ENCODE measurements at places on chromosomes 7 and 10.

- no peak for DNase-seq
Measured at GRCh38 chr10:66472156-66472555, 453.7 kb upstream of the LRRTM3 start.

DNA sequence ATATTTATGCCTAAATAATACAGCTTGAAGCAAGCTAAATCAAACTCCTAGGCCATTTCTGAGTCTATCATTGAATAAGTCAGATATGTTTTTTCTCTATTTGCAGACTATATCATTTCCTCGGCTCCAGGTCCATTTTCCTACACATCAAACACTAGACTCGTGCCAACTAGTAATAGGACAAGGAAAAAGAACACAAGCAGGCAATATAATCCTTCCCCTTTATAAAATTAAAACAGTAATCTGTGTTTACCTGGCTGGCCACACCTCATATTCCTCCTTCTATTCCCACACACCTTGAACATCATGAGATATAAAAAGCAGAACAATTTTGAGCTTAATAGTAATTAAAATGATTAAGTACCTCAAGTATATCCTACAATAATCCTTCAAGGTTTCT is 325.7 kb downstream of the TFEC start:
- DNase-seq: no peak

DNA sequence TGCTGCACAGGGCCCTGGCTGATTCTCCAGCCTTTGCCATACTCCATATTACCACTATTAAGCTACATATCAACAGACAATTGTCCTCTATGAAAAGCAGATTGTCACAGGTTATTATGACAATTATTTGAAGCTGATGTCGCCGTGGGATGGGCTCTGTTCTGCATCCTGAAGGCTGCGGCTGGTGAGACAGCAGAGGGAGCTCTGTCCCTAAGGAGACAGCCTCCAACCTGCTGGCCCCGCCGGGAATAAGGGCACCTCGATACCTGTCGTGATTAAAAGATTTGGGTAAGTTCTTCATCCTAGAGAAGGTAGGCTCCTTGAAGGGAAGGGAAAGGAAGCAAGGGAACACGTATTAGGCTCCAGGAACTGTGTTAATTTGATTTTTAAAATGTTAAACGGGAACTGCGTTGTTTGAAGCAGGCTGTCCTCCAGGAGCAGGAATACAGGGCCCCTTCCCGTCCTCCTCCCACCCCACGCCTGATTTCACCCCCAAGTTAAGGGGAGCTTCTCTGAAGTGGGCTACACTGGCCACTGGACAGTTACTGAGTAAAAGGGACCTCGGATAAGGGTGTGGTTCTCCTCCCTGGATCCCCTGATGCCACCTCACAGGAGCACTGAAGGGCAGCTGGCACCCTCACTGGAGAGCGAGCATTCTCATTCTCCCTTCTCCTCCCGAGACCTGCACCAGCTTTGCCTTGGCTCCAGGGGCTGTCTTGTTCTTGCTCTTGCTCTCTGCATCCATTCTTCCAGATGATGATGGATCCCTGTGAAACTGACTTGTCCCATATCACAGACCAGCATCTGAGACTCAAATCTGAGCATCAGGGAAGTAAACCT is 11.8 kb upstream of the TIAL1 start:
- peak; percentile 15 for DNase-seq

DNA sequence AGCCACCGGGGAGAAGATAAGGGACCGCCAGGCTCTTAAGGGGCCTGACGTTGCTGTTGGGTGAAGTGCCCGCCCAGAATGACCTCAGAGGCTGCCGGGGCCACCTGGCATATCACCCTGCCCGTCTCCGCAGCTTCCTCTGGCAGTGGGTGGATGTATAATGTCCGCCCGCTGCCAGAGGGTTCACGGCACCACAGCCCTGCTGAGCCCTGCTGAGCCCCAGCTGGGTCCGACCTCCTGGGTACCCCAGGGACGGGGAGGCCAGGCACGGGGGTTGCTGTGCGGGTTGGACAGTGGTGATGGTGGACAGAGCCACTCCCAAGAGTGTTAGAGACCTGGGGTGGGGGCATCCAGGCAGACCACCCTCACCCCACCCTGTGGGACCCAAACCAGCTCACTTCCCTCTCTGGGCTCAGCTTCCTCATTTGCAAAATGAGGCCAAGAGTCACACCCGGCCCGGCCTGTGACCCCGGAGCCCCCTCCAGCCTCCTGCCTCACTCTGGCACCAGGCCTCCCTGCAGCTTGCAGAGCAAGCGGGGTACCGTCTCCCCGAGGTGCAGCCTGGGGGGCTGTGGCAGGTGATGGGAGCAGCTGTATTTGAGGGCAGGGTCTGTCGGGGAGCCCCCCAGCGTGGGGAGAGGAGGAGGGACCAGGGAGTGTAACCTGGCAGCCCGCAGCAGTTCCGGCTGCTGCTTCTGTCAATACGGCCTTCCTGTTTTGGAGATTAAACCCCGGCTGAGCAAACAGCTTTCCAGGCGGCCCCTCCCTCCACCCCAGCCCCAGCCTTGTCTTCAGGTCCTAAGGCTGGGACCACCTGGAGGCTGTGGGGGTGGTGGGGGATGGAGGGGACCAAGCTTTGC is 8.4 kb upstream of the LFNG start:
- DNase-seq: peak; percentile 63

GRCh38 chr7:43721193-43721806 is 8.0 kb downstream of the COA1 start:
- DNase-seq: no peak

DNA sequence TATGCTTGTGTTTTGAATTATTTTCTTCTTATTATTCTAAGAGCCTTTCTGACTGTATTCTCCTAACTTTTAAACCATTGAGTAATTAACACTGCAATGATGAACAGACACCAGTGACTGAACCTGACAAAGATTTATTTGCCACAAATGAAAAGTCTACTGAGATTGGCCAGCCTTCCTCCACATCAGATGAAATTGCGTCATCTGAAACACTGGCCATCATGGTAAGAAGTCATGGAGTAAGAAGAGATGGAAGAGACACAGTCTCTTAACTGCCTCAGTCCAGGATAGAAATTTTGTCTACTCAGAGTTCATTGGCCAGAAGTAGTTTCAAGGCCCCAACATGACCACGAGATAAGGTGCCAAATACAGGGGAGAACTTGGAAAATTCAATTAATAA is 357.8 kb downstream of the BMPER start:
- DNase-seq: no peak

- no peak for DNase-seq
Measured at GRCh38 chr10:4315551-4315950, 510.5 kb upstream of the AKR1E2 start.

- no peak for DNase-seq
Measured at GRCh38 chr7:135490783-135491182, 19.1 kb downstream of the CNOT4 start.

- DNase-seq: peak; percentile 4
Measured at GRCh38 chr10:59997827-59998525, 91.6 kb upstream of the CCDC6 start.

DNA sequence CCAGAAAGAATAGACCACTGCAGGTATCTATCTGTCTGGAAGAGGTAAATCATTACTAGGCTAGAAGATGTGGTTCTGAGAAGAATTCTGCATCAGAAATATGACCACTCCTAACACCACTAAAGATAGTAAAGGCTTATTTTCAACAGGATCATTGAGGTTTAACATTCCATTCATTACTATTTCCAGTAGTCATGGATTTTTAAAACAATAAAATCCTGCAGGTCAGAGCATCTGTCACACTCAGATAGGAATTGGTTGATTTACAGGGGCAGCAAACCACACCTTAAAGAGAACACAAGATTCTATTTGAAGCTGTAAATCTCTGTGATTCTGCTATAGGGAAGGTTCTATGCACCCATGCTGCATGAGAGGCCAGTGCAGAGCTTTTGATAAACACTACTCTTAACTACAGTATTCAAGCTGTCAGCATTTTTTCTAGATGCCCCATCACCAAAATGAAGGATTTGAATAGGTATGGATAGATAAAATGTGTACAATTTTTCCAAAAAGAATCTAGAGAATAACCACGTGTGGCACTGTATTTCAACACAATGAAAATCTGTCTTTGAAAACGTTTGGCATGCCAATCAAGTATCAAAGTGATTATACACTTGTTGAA is 14.6 kb downstream of the LRRC17 start:
- no peak for DNase-seq

GRCh38 chr7:44678471-44679179 is 70.0 kb upstream of the ZMIZ2 start:
- DNase-seq: no peak

DNA sequence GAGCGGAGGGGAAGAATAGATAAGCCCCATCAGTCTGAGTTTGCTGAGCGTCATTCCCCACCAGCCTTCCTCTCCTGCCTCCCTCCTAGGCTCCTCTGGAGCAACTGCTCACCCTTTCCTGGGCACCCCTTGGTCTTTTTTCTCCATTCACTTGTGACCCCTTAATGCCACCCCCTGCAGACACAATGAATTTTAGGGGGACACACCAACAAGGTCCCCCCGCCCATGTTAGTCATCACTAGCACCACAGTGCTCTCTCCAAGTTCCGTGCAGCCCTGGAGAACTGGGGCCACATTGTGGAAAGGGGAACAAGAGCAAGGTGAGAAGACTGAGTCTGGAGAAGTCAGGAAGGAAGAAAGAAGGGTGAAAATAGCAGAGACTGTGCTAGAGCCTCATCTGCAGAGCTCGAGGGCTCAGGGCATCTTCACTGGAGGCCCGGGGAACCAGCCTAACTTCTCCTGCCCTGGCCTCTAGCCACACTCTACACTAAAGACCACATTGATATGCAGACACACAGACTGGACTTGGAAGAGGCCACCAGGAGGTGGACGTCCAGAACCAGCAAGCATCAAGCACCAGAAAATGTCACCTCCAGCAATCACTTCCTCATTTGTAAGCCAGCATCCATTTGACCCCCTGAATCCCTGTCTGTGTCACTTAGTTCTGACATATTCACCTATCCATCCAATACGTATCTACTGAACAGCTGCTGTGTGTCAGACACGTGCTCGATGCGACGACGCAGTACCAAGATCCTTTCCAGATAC is 17.5 kb downstream of the RGR start:
- DNase-seq: no peak

DNA sequence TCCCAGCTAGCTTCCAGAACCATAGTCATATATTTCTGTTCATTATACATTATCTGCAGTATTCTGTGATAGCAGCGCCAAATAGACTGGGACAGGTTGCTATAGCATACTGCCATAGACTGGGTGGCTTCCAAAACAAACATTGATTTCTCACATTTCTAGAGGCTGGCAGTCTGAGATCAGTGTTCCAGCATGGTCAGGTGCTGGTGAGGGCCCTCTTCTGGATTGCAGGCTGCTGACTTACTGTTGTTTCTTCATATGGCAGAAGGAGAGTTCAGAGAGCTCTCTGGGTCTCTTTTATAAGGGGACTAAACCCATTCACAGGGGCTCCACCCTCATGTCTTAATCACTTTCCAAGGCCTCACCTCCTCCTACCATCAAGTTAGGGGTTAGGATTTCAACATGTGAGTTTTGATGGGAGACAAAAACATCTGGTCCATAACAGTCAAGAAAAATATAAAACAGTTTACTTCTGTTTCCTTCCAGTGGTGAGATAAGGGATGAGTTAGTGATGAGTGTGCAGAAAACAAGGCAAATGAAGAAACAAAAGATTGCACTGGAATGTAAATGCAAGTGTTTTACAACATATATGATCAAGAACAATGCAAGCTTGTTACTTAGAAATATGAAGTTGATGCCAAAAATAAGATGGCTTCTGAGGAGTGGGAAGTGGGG is 399.0 kb upstream of the C7orf33 start:
- no peak for DNase-seq

DNA sequence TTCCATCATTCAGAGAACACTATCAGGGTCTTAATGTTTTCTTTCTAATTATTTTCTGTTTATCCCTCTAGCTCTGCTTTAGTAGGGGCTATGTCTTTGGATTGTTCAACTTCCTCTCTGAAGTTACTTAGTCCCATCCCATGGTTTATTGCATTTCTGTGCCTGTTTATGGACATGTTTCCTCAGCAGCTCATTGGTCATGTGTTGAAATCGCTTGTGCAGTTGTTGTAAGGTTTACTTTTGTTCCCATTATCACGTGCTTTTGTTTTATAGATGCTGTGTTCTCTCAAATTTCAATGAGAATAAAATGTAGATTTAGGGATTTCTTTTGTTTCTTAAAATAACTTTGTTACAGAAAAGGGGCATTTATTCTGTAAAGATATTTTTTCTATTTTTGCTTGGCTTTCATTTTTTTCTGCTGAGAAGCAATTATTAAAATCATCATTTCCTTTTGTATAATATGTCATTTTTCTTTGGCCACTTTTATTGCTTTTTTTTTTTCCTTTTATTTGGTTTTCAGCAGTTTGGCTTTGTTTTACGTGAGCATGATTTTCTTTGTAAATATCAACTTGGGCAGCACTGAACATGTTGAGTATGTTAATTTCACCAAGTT is 110.9 kb downstream of the CCDC7 start:
- DNase-seq: no peak

- DNase-seq: peak; percentile 2
Measured at GRCh38 chr7:49001610-49002033, 77.3 kb downstream of the CDC14C start.

DNA sequence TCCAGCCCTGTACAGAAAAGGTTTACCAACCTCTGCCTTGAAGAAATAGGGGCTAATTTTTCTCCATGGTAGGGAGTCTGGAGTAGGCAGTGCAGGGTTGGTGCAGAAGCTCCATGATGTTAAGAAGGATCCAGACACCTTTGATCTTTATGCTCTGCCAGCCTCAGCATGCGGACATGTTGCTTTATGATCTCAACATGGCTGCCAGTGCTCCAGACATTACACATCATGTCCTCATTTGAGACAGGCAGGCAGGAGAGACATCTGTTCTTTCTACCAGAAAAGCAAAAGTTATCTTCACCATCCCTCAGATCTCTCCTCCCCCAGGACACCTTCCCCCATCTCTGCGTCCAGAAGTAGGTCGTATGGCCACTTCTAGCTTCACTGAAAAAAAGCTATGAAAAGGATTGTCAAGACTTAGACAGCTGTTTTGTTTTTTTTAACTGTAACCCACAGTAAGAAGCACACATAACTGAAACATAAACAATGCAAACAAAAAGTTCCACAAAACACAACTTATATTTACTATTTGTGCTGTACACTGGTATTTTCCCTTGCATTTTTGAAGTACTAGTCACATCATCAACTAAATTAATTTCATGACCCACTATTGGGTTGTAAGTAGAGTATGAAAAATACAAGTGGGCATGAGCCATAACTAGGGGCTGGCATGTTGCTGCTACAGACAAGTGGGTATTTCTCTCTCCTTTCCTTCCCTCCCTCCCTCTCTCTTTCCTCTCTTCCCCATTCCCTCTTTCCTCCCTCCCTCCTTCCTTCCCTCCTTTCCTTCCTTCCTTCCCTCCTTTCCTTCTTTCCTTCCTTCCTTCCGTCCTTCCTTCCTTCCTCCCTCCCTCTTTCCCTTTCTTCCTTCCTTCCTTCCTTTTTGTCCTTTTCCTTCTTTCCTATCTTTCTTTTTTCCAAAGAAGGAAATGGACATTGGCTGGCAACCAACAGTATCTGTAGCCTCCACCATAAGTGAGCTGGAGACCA is 2.6 kb upstream of the RASSF4 start:
- DNase-seq: no peak

DNA sequence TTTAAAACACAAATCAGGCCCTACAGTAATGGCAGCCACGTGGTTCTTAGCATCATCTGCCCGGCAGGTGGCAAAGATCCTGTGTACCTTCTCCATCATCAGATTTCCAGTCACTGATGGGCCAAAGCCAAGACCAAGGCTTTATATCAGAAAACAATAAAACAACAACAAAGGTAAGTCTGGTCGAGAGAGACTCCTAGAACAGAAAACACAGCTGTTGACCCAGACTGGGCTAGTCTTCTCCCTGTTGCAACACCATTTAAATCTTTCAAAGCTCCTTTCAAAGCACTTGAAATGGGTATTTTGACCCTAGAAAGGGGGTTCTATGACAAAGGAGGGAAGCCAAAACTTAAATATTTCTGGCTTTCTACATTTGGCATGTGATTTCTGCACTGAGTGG is 285.6 kb downstream of the IPMK start:
- DNase-seq: no peak

Data from stimulated activated CD4-positive, alpha-beta T cell treated with anti-CD3 and anti-CD28 coated beads, Interleukin-1b, Interleukin-23, amount 100 ng/mL, for 48 hours (primary cell).